ENCODE measurements at places on chromosomes 16 and 17.

GRCh38 chr17:67162771-67163170, 82.2 kb downstream of the HELZ start:
- DNase-seq: no peak

- DNase-seq: peak; percentile 1
Observed at GRCh38 chr16:49183911-49184310, 97.7 kb downstream of the CBLN1 start.

GRCh38 chr17:79657036-79657435, 46.2 kb upstream of the RBFOX3 start:
- DNase-seq: no peak

GRCh38 chr16:4505356-4506147, 29.4 kb downstream of the HMOX2 start:
- no peak for DNase-seq

- no peak for DNase-seq
Observed at GRCh38 chr17:34990921-34991365, 10.6 kb downstream of the LIG3 start.

- peak; percentile 77 for DNase-seq
Observed at GRCh38 chr17:79833110-79833450, 6.2 kb downstream of the CBX4 start.

- DNase-seq: no peak
Observed at GRCh38 chr16:10335681-10336080, 50.2 kb upstream of the ATF7IP2 start.

GRCh38 chr16:22721511-22722100, 92.4 kb upstream of the HS3ST2 start:
- DNase-seq: no peak

DNA sequence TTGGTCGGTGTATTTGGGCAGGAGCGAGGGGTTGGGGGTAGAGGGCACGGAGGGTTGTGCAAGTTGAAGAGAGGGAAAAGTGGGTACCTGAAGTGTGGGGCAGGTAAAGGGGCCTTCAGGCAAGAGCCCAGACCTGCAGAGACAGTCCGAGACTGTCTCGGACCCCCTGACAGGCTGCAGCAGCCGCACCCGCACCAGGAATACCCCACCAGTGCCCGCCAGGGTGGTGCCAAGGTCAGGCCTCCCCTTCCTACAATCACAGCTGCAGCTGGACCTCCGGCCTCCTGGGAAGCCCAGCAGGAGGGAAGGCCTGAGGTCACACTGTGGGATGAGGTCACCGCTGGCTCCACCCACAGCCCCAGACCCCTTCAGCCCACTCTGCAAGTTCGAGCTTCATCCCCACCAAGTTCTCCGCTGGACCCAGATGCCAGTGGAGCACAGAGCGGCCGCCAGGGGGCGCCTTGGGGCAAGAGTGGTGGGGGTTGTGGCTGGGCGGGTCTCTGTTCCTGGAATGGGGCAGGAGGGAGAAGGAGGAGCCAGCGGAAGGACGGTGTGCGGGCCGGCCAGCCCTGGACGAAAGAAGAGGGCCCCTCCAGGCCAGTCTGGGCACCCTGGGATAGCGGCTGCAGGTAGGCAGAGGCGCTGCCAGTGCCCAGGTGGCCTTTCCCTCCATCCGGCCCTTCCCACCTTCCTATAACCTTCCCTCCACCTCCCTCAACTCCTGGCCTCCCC, at the start of gene HSD3B7:
Gene HSD3B7, plus strand, starts transcription at position 539 of the 732 bp plus-strand sequence. CDS start 452 bp downstream, outside the sequence.
- peak; percentile 93 for DNase-seq

DNA sequence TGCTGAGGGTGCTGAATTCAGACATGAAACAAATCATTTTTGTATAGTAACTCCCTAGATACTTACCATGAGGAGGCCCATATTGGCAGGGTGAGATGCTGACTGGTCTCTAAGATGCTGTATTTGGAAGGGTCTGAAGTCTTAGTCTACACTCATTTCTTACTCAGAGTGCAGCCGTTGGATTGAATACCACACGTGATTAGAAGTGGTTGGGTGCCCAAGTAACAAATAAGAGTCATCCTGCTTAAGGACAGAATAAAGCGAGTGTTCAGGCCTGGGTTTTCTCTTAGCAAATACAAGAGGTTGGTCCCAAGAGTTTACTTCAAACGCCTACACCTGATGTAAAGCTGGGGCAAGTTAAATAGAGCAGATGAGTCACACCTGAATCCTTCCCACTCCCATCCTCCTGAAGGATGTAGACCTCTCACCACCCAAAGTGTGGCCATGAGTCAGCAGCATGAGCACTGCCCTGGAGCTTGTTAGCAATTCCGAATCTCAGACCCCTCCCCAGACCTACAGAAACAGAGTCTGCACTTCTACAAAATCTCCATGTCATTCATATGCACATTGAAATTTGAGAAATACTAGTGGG, 284.6 kb upstream of the CDH5 start:
- DNase-seq: no peak

- no peak for DNase-seq
Observed at GRCh38 chr16:79165079-79165478, 435.5 kb downstream of the MAF start.

DNA sequence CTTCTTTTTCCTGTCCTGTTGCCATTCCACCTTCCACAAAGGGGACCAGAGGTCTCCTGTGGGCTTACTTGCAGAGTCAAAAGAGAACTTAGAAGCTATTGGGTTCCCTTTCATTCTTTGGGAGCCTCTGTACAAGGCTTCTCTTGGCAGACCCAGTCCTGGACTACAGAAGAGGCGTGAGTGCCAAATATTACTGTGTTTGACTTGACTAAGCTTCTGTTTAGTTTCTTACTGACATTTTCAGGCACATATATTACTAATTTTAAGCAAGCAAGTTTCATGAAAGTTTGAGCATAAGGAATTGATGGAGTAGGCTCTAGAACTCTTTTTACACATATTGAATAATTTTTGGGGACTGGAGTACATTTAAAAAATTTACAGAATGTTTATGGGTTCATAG, 254.4 kb downstream of the HAPSTR1 start:
- DNase-seq: no peak

GRCh38 chr16:46789499-46790414, 41.2 kb downstream of the C16orf87 start:
- DNase-seq: peak; percentile 68

DNA sequence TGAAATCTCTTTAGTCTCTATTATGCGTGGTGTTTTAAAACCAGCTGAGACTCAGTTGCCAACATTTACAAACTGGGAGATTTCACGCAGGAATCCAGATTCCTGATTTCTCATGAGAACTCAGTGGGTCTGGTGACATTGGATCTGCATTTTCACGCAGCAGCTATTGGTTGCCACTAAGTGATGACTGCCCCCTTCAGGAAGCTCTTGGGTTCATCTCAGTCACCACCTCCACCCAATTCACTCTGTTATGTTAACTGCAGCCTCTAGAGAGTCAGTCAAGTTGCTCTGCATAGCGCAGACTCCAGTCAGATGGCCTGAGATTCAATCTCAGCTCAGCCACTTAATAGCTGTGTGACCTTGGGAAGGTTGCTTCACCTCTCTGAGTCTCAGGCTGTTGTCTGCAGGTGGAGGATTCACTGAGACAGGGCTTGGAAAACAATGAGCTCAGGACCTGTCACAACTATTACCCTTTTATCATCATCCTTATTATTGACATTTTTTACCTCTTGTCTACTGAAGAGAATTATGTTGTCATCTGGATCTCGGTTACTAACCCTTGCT, 6.4 kb downstream of the SHISA9 start:
- peak; percentile 10 for DNase-seq

DNA sequence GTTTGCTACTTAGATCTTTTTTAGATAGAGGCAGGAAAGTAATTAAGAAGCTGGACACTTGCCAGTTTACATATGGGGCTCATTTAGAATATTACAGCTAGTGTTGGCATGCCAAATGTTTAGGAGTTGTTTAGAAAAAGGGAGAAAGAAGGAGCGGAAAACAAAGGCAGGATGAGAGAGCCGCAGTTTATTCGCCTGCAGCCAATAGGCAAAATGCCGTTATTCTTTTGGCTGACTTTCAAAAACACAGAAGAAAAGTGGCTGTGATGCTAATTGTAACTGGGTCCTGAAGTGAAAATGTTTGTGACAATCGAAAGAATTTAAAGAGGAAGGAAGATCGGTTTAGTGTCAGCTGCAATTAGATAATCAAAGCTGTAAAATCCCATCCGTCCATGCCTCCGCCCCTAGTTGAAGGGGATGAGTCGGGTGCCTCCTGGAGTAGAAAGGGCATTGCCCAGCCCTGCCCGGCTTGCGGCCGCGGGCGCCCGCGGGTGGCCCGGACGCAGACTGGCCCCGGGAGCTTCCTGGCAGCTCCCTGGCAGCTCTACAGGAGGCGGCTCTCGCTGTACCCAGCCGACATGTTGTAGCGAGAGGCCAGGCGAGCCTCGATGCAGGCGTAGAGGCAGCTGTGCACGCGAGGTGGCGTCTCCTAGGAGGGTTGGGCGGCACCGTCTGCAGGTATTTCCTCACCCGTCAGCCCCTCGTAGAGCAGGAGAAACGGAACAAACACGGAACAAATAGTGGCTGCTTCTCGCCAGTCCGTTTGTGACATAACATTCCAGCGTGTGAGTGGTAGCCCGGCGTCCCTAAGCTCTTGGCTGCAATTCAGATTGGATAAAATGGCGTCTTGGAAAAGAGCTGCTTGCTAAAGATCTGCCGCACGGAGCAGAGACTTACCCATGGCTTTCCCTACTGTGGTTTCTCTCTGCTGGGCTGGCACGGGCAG, 82.2 kb downstream of the TNRC6C start:
- peak; percentile 70 for DNase-seq

- no peak for DNase-seq
Observed at GRCh38 chr16:46618516-46618915, 2.7 kb downstream of the SHCBP1 start.

- no peak for DNase-seq
Observed at GRCh38 chr16:66714654-66715307, 18.2 kb upstream of the CMTM4 start.

- no peak for DNase-seq
Observed at GRCh38 chr16:71803305-71803690, 5.3 kb downstream of the AP1G1 start.

DNA sequence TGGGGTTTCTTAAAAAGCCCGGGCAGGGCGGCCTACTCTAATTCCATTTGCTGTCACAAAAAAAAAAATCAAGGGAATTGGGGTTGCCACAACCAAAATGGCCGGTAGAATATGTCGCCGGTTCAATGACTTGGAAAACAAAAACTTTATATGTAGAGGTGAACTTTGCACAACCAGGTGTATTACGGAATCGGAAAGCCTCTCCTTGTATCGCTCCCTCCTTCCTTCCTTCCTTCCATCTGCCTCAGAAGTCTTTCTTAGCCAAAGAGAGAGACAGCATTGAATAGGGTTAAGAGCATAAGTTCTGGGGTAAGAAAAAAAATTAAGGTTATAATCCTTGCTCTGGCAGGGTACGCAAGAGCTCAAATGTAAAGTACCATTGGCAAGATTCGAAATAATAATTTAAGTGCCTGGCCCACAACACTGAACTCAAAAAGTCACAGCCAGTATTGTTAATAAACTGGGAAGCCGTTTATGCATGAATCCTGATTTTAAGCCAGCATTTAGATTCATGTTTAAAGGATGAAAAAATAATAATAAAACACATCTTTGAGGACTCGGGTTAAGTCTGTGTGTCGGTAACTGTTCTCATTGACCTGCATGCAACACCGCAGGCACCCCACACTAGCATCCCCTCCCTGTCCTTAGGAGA, 522 bp upstream of the GLG1 start:
- no peak for DNase-seq

DNA sequence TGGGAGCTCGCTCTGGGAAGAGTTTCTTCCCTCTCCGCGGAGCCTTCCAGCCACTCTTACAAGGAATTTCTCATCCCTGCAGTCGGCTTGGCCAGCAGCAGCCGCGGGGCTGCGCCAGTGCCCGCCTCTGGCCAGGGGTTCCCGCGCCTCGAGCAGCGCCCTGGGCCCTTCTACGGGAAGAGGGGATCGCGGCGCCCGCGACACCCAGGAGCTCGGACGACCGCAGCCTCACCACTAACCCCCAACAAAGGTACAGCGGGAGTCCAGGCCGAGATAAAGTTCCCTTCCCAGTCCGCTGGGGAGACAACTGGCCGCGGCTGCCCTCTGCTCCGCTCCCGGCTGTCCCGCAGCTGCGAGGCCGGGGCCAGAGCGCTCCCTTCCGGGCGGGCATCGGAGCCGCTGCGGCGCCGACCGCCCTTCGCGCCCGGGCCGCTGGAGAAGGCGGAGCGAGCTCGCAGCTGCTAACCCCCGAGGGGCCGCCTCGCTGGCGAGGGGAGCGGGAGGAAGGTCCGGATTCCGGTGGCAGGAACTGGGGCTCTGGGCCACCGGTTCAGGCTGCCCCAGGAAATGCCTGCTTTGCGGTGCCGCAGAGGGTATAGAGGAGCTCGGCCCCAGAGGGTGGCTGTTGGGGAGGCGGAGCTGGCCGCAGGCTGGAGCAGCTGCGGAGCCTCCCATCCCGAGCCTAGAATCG, 3.6 kb upstream of the HS3ST3B1 start:
- no peak for DNase-seq

DNA sequence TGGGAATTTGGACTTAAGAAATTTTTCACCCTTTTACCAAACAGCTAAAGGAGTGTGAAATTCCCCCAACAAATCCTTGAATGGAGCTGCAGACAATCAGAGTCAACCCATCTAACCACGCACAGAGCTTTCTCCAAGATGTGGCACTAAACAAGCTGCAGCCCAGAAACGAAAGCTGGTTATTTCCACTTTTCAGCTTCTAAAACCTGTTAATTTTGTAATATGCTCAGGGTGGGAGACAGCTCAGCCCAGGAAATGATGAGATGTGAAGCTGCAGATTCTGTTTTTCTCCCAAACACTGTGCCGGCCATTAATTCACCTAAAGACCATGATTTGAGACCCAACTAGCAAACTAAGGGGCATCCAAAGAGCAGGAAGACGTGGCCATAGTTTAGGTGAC, 33.2 kb upstream of the ABR start:
- DNase-seq: no peak

DNA sequence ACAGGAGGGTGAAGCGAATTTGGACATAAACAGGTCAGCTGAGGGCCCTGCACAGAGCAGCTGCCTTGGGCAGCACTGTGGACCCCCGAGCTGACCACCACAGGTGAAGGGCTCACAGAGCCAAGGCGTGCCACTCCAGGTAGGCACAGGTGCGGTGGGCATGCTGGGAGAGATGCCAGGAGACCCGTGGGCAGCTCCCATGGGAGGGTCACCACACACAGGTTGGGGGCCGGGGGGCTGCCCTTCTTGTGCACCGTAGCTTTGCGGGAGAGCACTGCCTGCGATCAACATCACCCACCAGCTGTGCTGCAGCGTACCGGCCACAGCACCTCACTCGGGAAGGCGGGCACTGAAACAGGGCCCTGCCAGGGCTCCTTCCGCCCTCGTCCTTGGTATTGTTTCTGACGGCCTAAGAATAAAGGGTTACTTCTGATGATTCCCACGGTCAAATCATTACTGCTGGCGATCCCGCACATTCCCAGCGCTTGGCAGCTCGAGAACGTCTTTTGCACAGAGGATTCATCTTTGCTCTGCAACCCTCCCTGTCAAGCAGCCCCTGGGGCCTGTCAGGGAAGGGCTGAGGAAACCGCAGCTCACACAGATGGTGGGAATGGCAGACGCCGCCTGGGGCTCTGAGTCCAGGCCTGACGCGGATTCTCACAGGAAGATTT, 181.7 kb downstream of the BANP start:
- no peak for DNase-seq
